Memory B cell (primary cell): ENCODE measurements at places on chromosomes 2 and 18.

DNA sequence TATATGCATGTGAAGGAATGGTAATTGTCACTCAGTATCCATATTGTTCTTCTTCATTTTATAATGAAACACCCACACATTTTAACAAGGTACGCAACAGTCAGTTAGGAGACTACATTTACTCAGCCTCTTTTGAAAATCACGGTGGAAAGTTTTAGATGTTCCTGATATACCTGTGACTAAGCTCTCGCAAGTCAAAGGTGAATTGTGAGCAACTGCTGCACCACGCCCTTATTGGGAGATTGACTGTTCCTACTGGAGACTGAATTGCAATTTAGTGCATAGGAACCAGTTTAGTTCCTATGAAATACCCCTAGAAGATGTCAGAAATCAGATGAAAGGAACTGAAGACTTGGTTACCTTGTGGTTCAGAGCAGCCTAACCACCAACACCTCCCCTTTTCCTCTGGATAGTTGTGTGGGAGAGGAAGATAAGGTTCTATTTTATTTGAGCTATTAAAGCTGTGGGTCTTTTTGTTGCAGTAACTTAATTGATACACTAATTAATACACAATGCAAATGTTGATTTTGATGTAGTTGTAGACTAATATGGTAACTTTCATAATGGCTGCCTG lies 1280.5 kb upstream of the CDH2 start:
- DNase-seq, result no peak

GRCh38 chr18:8167026-8167425 lies 442.2 kb upstream of the RAB12 start:
- no peak for DNase-seq

GRCh38 chr2:48043746-48044145 lies 137.4 kb upstream of the FBXO11 start:
- DNase-seq, result no peak

GRCh38 chr2:186205254-186205911 lies 280.7 kb upstream of the ZC3H15 start:
- DNase-seq, result no peak

GRCh38 chr18:11005528-11005927 lies 143.8 kb downstream of the PIEZO2 start:
- DNase-seq, result no peak

GRCh38 chr2:22800412-22800811 lies 584.6 kb upstream of the KLHL29 start:
- no peak for DNase-seq

DNA sequence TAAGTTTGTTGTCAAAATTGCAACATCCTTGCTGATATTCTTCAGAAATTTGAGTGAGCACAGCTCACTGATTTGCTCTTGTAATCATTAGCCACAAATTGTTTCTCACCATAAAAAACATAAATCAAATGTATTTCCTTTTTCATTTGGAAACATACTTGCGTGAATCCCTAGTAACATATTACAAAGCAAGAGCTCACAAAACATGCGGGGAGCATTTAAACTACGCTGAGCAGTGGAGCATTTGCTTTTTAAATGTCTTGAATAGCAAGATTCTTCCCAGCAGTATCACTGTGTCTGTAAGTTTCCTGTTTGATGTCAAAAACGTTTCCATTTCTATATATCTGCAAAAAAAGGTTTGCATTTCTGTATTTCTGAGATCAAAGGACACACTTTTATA lies 788.3 kb upstream of the SALL3 start:
- DNase-seq, result no peak

- no peak for DNase-seq
These were observed 40.2 kb downstream of the CCBE1 start for GRCh38 chr18:59657012-59657411.

DNA sequence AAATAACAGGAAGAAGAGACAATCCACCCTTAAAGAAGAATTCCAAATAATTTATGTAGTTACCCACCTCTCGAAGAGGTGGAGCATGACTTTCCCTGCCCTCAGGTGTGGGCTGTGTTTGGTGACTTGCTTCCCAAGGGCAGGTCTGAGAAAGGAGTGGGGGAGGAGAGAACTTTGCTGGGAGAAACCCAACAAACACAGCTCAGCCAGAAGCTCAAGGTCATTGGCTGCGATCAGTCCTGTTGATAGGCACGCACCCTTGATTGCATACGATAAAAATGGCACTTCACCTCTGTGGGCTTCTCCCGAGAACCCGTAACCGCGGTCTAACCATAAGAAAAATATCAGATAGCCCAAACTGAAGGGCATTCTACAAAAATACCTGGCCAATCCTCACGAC lies 157.5 kb upstream of the ID2 start:
- no peak for DNase-seq

GRCh38 chr18:13147130-13147529 lies 71.4 kb upstream of the LDLRAD4 start:
- DNase-seq, result no peak

DNA sequence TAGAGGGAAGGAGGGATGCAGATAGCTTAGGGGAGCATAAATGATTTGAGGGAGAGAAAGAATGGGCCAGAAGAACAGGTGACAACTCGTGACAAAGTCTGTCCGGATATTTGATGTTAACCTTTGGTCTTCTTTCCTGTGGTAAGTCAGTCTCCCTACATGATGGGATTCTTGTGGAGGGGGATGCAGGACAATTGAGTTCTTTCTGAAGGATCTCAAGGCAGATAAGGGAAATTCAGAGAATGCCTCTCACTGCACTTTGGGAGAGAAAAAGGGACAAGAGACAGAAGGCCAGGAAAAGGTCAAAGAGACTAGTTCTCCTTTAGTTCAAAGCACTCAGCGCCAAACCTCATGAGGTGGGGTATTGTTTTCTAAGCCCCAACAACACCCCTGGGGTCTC lies 34.2 kb downstream of the FBXO36 start:
- DNase-seq, result no peak
